B cell (primary cell): ENCODE measurements at places on chromosomes 1 and 21. TPM values are rescaled to one million over a fixed set of nuclear protein-coding genes. Genes with fewer than 3 reads are reported as not detected.

Gene CCDC181
- not detected in 2 replicates for total RNA-seq

Gene CFHR2
- total RNA-seq, result not detected in 2 replicates

Gene FAM72C
- total RNA-seq, result 0.56 TPM in 1 of 2 replicates, not detected in the other

Gene LCE1B
- not detected in 2 replicates for total RNA-seq

Gene SNX7
- total RNA-seq, result not detected in 2 replicates

Gene FLG
- total RNA-seq, result not detected in 2 replicates

Gene CHI3L1
- total RNA-seq, result 0.15 TPM in 1 of 2 replicates, not detected in the other

Gene NUF2
- 0.94 and 1.8 TPM in 2 replicates for total RNA-seq
